ENCODE measurements at places on chromosomes 13 and 19.

DNA sequence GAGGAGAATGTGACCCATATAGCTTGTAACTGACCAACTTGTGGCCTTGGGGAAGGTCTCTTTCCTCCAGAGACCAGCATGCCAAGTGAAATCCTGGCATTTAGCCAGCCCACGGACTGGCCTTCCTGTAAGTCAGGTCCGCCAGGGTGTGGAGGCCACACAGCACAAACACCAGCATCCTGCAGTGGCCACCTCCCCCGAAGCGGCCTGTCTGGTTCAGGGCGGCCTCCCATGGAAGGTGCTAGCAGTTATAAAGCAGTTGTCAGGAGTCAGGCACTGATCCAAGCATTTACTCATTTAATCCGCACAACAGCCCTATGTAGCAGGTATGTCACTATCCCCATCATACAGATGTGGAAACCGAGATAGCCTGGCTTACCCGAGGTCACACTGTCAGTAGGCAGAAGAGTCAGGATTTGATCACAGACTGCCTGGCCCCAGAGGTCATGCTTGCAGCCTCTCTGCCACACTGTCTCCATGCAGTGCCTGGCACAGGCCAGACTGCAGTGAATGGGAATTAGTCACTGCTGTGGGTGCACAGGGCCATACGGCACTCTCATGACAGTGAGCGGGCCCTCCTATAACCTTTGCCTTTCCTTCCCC is 36.7 kb downstream of the CAPN12 start:
- no peak for DNase-seq

DNA sequence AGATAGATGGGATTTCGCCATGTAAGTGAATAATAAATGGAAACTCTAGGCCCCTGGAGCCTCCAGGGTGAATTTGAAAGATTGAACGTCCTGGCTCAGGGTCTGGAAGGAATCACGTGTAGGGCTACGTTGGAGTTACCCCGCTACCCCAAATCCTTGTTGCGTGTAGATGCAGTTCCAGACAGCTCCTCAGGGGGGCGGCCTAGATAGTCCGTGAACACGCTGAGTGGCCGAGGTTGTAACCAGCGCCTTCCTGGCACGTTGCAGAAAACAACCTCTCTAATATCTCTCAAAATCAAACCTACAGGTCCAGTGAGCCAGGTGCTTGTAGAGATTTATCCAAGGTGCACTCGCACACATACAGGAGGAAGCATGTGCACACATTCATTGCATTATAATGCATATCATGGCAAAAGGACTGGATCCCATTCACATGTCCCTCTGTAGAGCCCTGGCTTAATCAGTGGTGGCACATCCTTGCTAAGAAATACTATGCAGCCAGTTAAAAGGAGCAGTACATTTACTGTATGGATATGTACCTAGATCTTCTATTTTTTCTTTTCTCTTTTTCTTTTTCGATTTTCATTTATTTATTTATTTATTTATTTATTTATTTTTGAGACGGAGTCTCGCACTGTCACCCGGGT is 2.5 kb upstream of the KEAP1 start:
- DNase-seq: peak; percentile 75

DNA sequence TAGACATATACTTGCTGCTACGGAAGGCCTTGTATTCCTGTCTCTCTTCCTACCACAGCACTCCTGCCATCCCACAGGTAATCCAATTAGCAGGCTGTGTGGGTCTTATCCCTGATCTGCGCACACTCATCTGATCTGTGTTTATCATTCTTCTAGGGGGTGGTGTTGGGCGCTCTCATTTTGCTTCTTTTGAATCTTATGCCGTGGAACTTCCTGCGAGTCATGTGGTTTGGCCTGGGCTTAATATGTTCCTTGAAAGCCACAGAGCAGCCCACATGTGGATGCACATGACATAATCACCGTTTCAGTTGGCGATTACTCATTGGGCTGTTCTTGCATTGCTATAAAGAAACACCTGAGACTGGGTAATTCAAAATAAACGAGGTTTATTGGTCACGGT is 7.5 kb downstream of the RASA3 start:
- peak; percentile 65 for DNase-seq

GRCh38 chr13:48214519-48215121 is 18.4 kb upstream of the ITM2B start:
- no peak for DNase-seq

DNA sequence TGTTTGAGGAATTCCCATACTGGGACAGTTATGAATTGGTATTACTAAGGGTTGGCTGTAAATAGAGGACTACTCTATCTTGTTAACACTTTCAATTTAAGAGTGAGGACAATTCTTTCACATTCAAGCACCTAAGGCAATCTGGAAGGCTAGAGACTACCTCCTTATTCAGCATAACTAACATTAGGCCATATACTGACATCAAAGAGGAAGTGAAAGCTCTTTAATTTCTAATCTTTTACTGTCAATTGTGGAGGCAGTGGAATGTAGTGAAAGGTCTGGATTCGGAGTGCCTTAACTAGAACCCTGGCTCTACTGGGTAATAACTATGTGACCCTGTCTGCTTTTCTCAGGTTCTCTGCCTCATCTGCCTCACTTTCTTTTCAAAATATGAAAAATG is 134.0 kb downstream of the UFM1 start:
- DNase-seq: no peak

- DNase-seq: no peak
Measured at GRCh38 chr13:68350554-68350953, 1120.4 kb upstream of the PCDH9 start.

DNA sequence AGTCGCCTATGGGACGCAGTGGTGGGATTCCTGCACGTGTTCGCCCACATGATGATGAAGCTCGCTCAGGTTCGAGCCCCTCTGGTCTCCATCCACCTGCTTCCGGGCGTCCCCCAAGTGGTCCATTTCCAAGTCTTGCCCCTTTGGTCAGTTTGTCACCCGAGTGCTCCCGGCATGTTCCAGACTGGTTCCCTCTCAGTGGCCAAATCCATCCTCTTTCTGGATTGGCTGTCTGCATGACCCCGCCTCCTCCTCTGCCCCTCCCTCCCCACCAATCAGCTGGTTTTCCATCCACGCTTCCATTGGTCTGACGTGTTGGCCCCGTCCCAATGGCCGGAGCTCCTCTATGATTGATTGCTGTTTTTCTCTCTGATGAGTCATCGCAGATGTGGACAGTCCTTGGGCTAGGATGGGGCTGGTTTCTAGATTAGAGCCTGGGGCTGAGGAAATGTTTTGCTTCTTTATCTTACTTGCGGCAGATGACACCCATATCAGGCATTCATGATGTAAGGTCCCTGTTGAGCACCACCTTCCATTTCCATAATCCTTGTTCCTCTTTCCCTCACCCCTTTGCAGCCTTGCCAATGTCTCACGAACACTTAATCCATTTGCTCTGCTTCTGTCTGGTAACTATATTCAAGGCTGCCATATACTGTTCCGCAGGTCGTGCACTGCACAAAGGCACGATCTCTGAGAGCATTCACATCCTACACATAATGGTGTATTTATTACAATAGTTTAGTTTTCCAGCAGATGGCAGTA is 73.8 kb downstream of the MAP4K1 start:
- peak; percentile 67 for DNase-seq

DNA sequence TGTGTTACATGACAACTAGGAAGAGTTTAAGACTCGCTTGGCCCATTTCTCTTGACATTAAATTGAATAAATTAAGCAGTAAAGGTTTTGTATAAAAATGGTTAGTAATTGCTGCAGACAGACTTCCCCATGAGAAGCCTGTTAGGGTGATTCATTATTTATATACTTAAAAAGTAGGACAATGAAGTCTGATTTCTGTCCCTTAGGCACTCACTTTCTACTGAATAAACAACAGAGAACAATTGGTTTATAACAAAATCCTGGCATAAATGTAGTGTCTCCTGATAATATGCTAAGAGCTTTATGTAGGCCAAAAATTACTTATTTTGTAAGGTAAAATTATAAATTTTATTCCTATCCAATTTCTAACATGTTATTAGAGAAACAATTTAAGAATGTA is 2138.5 kb upstream of the PCDH20 start:
- DNase-seq: no peak

- no peak for DNase-seq
Measured at GRCh38 chr13:109684084-109684823, 102.1 kb downstream of the IRS2 start.

GRCh38 chr13:110276553-110276950 is 30.4 kb downstream of the COL4A1 start:
- DNase-seq: no peak

GRCh38 chr13:44120849-44121755 is 241.4 kb downstream of the LACC1 start:
- DNase-seq: no peak

- DNase-seq: no peak
Measured at GRCh38 chr13:39571502-39572092, 31.4 kb downstream of the LHFPL6 start.

DNA sequence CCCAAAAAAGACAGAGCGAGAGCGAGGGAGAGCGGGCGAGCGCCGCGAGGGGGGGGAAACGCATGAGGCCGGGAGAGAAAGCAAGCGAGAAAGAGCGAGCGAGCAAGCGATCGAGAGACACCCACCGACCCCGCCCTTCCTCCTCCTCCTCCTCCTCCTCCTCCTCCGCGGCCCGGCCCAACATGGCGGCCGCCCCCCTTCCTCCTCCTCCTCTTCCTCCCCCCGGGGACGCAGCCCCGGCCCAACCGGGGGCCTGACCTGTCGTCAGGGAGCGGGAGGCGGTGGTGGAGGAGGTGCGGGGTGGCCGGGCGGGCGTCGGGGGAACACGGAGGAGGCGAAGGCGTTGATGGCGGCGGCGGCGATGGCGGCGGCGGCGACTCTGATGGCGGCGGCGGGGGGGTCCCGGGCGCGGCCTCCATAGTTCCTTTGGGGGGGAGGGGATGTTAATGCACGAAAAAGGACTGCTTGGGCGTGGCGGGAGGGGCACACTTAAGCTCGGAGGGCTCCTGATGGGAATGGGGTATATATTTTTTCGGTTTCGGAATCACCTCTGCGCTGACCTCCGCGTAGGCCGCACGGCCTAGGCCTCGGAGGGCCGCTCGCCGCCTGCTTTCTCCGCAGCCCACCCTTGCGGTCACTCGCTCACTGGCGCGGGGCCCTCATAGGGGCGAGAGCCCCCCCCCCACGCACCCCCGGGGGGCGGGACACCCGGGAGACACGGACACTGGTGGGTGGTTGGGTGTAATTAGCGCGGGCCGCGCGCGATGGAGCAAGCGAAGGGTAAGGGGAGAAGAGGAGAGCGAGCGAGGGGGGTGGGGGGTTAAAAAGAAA is 1.2 kb downstream of the ZC3H4 start:
- peak; percentile 95 for DNase-seq

GRCh38 chr13:24925318-24926231 is 161.6 kb downstream of the RNF17 start:
- no peak for DNase-seq

- no peak for DNase-seq
Measured at GRCh38 chr13:101673360-101674105, 221.1 kb downstream of the ITGBL1 start.

DNA sequence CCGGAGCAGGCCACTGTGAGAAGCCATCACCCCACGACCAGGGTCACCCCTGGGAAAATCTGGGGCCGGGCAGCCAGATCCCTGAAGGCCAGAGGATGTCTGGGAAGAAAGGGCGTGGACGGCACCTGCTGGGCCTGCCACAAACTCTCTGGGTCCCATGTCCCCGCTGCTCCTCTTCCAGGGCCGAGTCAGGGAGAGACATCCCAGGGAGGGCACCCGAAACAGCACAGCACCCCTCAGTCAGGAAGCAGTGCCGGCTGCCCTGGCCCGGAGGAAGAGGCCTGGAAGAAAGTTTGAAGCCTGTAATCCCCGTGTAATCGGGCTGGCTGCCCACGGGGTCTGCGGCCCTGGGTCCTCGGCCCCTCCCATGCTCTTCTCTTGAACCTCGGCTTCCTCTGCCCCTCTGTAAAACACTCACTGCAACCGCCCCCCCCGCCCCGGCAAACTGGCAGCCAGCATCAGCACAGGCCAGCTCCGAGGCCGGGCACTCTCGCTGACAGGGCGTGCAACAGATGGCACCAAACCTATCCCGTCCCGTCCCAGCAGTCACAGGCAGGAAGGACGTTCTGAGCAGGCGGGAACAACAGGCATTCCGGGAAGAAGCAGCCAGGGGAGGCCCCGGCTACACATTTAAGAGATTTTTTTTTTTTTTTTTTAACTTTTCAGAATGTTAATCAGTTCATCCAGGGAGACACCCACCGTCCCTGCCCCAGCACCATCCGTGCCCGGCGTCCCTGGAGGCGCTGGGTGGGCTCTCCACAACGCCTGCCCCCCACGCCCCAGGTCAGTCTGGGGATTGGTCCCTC is 1.5 kb downstream of the SBNO2 start:
- no peak for DNase-seq

DNA sequence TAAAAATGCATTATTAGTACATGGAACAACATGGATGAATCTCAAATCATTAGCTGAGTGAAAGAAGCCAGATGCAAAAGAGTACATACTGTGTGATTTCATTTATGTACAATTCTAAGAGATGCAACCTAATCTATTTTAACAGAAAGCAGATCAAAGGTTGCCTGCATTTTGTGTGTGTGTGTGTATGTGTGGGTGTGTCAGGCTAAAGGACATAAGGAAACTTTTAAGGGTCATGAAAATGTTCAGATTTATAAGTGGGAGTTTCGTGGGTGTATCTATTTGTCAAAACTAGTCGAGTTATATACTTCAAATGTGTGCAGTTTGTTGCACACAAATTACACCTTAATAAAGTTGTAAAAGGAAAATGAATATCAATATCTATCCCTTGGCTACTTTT is 17.9 kb upstream of the NEK3 start:
- no peak for DNase-seq

GRCh38 chr19:32526895-32527294 is 54.1 kb upstream of the PDCD5 start:
- DNase-seq: no peak

DNA sequence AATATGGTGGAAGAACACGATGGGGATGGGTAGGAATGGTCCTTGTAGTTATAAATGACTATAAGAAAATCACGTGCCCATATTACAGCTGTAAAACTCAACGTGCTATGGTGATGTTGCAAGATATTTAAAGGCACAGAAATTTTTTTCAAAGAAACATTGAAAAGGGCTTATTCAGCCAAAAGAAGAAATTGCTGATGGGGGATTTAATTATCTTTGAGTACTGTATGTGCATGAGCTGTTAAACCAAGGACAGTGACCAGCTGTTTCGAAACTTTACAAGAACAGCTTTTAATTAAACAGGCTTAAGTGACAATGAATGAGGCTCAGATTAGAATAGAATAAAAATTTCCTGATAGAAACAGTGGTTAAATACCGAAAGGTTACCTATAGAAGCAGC is 339.0 kb downstream of the HS6ST3 start:
- no peak for DNase-seq

All from CD4-positive, alpha-beta T cell treated with Interleukin-15 for 1 hour (primary cell).